Amniotic stem cell (primary cell): ENCODE measurements at places on chromosomes 12 and 14.

DNA sequence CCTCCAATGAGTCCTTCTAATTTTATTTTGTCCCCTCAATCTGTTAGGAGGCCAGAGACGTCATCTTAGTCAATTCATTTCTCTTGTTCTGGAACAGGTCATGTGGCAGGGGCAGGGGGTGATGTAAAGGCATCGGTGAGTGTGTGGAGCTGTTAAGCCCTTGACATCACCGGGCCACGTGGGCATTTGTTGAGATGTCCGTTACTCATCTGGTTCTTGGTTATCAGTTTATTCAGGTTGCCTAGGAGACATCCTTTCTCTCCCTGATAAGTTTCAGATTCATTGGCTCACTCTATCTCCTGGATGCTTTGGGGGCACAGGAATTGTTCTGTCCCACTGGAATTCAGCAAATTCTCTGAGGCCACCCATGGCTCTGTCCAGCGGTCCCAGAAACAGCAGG is 33.6 kb upstream of the SEL1L start:
- no peak for DNase-seq

GRCh38 chr14:100083706-100084105 is 18.5 kb downstream of the EVL start:
- DNase-seq: no peak

- DNase-seq: no peak
Observed at GRCh38 chr14:69986336-69986735, 107.1 kb downstream of the SMOC1 start.

DNA sequence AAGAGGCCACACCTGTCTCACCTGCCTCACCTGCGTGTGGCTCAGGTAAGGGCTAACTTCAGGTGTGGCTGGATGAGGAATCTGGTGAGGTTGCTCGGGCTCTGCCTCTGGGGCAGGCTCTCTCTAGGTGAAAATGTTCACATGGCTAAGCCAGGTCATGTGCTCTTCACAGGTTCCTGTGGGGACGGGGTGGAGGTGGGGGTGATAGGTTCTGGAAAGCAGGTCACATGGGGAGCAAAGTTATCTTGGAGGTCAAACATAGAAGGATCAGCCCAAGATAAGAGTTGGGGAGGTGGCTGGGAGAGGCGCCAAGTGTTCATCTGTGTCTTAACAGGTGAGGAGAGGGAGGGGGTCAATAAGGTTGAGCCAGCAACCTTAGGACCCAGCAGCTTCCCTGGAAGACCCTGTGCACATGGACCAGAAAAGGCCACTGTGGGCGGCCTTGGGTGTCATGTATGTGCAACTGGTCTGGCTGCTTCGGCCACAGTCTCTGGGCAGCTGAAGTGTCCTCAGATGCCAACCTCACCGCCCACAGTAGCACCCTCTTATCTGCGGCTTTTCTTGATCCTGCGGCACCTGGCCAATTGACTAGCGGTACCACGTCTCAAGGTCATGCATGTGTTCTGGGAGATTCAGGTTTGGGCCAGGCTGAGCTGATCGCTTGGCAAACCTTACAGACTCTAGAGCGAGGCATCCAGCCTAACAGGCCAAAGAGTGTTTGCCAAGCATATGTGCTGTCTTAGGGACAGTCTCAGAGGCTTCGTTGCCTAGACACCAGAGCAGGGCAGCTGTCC is 60.5 kb downstream of the CACNA1C start:
- no peak for DNase-seq

- DNase-seq: no peak
Observed at GRCh38 chr14:52124791-52125684, 56.2 kb upstream of the NID2 start.

GRCh38 chr14:96741151-96741977 is 55.8 kb upstream of the VRK1 start:
- no peak for DNase-seq

DNA sequence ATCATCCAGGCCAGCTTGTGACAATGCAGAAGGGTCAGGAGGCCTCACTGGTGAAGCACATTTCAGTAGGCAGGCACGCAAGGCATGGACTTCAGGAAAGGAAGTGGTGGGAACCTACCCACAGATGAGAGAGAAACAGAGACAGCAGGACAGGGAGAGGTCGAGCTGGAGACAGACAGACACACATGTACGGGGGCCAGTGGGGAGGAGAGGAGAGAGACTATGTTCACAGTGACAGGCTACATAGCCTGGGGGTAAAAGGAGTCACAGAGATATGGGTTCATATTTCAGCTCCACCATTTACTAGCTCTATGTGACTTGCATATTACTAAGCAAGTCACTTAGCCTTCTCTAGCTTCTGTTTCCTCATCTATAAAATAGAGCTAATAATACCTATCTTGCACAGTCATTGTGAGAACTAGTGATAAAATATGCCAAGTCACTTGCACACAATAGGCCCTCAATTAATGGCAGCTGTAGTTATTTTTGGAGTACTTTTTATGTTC is 91.1 kb upstream of the FUT8 start:
- DNase-seq: no peak

DNA sequence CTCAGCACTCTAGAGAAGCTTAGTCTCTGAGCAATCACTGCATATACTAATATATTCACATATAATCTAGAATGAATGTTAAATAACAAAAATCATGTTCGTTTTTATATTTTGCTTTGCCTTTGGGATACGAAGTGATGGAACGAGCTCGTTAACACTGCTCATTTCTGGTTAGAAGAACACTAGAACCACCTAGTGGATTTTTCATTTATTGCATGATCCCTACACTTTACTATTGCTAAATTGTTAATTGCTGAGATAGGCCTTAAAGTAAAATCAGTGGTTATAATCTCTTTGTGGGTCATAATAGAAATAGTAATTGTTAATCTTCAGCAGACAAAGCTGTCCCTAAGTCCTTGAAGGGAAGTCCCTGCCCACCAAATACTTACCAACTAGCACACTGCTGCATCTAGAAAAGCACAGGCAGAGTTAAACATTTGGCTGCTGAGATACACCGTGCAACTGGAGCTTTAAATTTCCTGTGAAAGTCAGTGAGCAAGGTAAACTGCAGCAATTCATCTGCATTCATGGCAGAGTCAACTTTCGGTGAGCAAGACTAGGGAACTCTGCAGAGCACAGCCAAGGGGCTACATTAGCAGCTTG is 353.7 kb downstream of the APAF1 start:
- peak; percentile 29 for DNase-seq
